ENCODE measurements at places on chromosomes 6 and 20.
A peak's percentile ranks its signal among the peaks of the same experiment; 100 is the strongest.

DNA sequence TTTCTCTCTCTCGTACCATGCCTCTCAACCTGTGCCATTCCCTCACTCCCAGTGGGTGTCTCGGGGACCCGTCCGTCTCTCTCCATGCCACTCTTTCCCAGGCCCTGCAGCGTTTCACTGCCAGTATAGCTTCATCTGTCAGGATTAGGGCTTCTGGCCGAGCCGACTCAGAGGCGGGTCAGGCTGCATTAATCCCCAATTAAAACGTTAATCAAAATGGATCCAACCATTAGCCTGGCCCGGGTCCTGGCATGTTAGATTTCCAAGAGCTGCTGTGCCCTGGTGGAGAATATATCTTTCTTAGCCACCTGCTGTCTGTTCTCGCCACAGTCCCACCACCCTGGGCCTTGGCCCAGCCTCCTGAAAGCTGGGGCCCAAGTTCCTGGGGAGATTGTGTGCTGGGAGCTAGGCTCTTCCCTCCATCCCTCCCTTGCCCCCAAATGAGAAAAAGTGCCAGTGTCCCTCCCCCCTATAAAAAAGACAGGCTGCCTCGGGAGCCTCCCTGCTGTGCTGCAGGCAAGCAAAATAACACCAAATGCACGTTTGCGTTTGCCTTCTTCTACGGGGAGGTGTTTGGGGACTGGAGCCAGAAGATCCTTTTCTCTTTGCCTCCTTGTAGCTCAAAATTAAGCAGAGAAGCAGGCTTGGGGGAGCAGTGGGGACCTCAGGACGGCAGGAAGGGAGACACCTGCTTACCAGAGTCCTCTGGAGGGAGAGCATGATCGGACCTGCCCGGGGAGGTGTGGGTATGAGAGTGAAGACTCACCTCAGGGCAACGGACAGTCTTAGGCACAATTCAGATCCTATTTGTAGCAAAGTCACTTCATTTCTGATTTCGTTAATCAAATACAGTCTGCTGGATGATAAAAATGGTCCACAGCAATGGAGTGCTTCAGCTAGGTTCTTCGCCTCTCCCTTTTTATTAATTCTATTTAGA is 3.0 kb downstream of the KCNG1 start:
- no peak for DNase-seq

- DNase-seq: no peak
These were observed 131.1 kb downstream of the LRRC1 start for GRCh38 chr6:53925891-53926290.

- peak; percentile 71 for DNase-seq
These were observed 121.6 kb downstream of the MOXD1 start for GRCh38 chr6:132279592-132280139.

DNA sequence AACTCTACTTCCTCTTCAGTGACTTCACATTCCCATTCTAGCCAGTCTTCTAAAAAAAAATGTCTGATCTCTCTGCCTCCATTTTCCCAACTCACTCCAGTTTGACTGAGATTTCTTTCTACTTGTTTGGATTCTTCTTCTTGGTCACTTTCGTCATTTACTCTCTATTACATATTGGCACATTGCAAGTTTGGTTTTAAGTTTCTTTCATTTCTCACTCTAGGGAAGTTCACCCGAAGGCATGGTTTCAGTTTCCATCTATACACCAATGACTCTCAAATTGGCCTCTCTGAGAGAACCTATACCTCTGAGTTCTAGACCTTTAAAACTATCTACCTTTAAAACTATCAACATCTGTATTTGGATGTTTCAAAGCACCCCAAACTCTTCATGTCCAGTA is 51.3 kb downstream of the CD109 start:
- peak; percentile 76 for DNase-seq

GRCh38 chr6:80425089-80425823 is 318.8 kb downstream of the BCKDHB start:
- DNase-seq: peak; percentile 59

GRCh38 chr20:2972126-2972525 is 71.3 kb upstream of the GNRH2 start:
- no peak for DNase-seq

- DNase-seq: no peak
These were observed 39.2 kb downstream of the MYLIP start for GRCh38 chr6:16168121-16168520.

DNA sequence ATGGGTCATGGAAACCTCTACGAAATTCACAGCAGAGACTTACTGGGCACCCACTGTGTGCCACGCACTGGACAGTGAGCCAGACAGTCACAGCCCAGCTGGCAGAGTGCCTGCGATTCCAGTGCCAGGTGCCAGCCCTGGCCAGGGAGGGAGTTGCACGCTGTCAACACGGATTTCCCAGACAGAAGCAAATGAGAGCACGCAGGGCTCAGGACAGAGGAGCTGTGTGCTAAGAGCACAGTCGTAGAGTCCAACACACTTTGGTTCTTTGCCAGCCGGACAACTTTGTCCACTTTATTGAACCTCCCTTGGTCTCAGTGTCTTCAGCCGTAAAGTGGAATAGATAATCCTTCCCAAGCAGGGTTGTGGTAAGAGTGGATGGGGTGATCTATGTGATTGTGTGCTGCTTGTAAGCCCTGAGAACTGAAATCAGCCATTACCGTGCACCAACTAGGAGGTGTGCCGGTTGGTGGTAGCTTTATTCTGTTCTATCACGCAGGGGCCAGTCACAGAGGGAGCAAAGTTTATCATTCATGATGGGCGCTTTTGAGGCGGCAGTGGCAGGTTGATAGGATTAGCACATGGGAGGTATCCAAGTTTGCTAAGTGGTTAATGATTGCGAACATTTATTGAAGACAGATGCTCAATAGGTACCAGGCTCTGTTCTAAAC is 40.6 kb downstream of the SIRPA start:
- no peak for DNase-seq

DNA sequence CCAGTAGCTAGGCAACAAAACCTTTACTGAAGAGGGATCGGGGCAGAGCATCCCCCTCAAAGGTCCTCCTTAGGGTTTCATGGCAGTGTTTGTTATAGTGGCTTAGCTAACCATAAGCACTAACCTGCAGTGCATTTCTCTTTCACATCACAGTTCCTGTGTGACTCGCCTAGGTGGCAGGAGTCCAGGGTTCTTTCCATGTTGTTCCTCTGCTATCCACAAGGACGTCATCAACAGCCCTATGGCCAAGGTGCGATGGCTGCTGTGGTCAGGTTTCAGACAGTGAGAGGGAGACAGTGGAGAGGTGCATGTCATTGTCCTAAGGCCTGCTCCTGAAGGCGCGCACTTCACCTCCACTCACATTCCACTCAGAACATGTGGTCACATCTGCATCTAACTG is 38.8 kb upstream of the FOXA2 start:
- DNase-seq: no peak

DNA sequence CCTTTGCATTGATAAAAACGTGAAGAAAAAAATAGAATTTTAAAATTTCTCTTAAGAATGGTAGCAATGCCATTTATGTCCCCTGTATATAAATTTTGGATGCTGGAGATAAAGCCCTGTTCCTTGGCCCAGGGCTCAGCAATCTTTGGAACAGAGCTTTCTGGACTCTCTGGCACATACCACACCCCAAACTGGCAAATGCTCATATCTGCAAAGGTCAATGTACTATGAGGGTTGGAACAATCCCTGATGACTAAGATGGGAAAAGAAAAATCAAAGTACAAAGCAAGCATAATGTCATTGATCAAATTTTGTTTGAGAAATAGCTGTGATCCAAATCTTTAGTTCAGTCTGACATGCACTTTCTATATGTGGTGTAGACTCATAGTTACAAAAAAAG is 158.1 kb upstream of the HCRTR2 start:
- DNase-seq: no peak

GRCh38 chr6:156880913-156881312 is 103.7 kb downstream of the ARID1B start:
- DNase-seq: no peak

Measured in MV-4-11 (cell line).